ENCODE measurements at places on chromosomes 1 and 21.

GRCh38 chr1:223739366-223740037 lies 27.2 kb downstream of the CAPN2 start:
- no peak for DNase-seq

- no peak for DNase-seq
These were observed 2.8 kb upstream of the ZNF644 start for GRCh38 chr1:91024481-91025119.

- DNase-seq = no peak
These were observed 12.1 kb downstream of the EPHA10 start for GRCh38 chr1:37752583-37753471.

DNA sequence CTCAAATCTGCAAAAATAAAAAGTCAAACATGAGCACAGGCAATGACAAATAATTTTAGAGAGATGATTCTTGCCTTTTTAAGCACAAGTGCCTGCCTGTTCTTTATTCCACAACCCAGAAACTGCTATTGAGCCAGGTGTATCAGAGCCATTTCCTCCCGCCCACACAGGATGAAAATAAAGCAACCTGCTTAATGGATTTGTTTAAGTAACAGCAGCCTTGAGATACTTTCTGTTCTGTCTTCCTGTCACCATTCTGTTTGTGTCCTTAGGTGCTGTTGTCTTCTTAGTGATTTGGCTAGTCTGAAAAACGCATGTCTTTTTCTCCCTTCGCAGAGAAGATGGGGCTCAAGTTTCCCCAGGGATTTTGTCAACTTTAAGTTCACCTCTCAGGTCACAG lies 11.4 kb downstream of the RPE65 start:
- no peak for DNase-seq

GRCh38 chr1:51901151-51901550 lies 22.6 kb upstream of the NRDC start:
- no peak for DNase-seq

DNA sequence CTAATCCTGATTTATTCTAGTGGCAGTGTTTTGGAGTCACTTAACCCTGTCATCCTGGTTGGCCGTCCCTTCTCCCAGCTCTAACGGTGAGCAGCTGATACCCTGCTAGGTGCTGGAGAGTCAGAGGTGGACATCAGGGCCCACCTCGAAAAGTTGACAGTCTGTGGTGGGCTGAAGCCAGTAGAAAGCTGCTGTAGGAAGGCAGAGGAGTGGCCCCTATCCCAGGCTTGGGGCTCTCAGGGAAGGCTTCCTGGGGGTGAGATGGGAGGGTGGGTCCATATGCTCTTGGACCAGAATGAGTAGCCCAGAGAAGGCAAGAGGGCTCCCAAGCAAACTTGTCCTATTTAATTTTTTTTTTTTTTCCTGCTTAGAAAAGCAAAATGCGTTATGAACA lies 475 bp upstream of the RPL5 start:
- no peak for DNase-seq

- no peak for DNase-seq
These were observed 155.8 kb upstream of the KAZN start for GRCh38 chr1:14442669-14443068.

DNA sequence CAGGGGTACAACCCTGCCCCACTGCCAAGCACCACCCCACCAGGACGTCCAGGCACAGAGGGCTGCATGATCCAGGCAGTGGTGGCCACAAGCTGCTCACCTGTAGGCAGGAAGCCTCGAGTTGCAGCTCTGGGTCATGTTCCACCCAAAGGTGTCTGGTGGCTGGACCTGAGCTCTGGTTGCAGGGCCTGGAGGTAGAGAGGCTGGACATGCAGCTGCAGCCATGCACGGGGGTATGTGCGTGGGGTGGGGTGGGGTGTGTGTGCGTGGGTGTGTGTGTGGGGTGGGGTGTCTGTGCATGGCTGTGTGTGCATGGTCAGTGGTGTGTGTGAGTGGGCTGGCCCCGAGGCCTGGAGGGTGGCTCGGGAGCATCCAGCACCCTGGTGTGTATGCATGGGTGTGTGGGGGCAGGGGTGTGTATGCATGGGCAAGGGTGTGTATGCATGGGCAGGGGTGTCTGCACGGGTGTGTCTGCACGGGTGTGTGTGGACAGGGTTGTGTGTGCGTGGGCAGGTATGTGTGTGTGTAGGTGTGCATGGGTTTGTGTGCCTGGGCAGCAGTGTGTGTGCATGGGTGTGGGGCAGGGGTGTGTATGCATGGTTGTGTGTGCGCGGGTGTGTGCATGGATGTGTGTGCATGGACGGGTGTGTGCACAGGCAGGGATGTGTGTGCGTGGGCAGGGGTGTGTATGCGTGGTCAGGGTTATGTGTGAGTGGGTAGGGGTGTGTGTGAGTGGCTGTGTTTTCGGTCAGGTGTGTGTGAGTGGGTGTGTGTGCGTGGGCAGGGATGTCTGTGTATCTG lies 15.6 kb downstream of the ARHGEF16 start:
- DNase-seq = no peak

All from activated effector memory CD4-positive, alpha-beta T cell treated with Interleukin-2 at 50 U/mL for 16 hours (primary cell).